ENCODE measurements at places on chromosomes 7 and 10.

GRCh38 chr10:12252882-12253546, 57.0 kb downstream of the CDC123 start:
- DNase-seq, result no peak

GRCh38 chr7:28272461-28272877, 91.9 kb upstream of the JAZF1 start:
- no peak for DNase-seq

- no peak for DNase-seq
Measured at GRCh38 chr7:107850216-107850615, 40.8 kb upstream of the DLD start.

- DNase-seq, result no peak
Measured at GRCh38 chr7:56287429-56288138, 171.4 kb upstream of the NUPR2 start.

DNA sequence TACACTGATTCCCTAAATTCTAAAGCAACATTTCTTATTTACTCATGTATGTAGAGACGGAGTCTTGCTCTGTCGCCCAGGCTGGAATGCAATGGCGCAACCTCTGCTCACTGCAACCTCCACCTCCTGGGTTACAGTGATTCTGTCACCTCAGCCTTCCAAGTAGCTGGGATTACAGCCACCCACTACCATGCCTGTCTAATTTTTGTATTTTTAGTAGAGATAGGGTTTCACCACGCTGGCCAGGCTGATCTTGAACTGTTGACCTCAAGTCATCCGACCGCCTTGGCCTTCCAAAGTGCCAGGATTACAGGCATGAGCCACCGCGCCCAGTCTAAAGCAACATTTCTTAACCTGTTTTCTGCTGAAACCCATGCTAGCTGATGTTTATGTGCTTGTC, 227.6 kb upstream of the PLXDC2 start:
- DNase-seq, result no peak

DNA sequence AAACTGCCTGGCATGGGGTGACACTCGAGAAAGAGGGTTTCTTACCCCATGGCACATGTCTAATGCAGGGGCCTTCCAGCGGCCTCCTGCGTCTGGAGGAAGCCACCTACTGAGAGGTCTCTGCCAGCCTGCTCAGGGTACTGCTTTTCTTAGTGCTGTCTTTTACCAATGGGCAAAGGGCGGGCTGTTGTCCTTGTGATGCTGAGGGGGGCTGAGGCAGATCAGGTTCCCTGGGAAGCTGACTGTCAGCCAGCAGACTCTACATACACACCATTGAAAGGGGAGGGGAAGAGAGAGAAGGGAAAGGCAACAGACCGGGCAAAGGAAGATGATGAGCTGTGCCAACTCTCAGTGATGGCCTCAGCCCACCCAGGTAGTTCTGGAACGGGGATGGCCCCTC, 48.7 kb downstream of the COL13A1 start:
- no peak for DNase-seq

GRCh38 chr10:103564776-103565520, 71.4 kb downstream of the NEURL1 start:
- DNase-seq, result peak; percentile 52

GRCh38 chr7:116142850-116143249, 67.5 kb upstream of the TES start:
- no peak for DNase-seq

GRCh38 chr7:153939177-153939576, 113.0 kb upstream of the DPP6 start:
- DNase-seq, result no peak

DNA sequence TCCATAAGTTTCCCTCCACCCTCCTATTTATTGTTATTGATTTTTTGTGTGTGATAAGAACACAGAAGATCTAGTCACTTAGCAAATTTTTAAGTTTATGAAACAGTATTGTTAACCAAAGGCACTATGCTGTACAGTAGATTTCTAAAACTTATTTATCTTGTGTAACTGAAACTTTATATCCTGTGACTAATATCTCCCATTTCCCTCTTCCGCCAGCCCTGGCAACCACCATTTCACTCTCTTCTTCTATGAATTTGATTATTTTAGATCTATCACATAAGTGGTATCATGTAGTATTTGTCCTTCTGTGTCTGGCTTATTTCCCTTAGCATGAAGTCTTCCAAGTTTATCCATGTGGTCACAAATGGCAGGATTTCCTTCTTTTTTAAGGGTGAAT, 144.3 kb upstream of the INHBA start:
- DNase-seq, result no peak

GRCh38 chr7:18212758-18213157, 185.1 kb upstream of the PRPS1L1 start:
- DNase-seq, result no peak

DNA sequence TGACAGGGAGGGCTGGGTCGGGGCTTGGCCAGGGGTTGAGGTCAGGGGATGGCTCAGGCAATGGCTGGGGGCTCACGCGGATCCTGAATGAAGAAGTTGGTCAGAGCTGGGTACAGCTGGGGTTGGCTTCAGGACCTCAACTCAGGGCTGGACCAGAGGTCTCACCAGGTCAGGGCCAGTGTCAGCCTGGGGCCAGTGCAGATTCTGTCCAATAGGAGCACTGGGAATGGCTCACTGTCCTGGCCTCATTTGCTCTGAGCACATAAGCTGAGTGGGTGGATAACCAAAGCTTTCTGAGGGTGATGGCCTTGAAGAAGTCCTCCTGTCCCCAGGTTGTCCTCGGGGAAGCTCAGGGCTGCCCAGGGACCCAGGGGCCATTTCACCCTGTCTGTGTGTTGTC, 54.9 kb upstream of the PCBD1 start:
- DNase-seq, result no peak

GRCh38 chr10:11898372-11899066, 75.4 kb downstream of the PROSER2 start:
- no peak for DNase-seq

DNA sequence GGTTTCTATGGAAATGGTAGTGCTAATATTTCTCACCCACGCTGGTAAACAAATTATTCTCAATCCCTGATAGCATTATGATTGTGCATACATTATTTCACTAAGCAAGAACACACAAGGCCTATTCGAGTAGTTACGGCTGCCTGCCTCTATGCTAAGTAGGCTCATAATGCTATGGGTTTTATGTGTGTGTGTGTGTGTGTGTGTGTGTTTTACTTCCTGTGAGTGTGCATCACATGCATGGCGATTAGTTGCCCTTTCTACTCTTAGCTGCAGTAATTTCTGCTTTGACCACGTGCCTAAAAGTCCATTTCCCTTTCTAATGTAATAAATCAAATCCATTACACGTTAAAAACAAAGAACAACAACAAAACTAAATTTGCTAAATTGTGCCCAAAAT, 117.0 kb downstream of the CHCHD3 start:
- no peak for DNase-seq

GRCh38 chr10:102235598-102235920, 5.8 kb downstream of the PITX3 start:
- DNase-seq, result no peak

DNA sequence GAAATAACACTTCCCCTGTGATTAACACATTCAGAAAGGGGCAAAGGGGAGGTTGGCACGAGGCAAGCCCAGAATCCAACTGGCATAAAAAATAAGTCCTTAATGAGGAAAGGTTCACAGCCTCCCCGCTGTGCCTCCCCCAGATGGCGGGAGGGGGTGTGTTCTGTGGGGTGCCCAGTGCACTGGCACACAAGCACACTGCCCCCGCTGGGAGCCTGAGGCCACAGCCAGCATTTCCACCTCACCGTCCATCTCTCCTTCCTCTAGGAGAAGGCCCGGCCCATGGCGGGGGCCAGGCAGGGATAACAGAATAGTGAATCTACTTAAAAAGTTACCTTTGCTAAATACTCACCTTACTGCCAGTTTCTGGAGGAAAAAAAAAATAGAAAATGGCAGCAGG, 43.2 kb downstream of the PRKAG2 start:
- DNase-seq, result no peak

DNA sequence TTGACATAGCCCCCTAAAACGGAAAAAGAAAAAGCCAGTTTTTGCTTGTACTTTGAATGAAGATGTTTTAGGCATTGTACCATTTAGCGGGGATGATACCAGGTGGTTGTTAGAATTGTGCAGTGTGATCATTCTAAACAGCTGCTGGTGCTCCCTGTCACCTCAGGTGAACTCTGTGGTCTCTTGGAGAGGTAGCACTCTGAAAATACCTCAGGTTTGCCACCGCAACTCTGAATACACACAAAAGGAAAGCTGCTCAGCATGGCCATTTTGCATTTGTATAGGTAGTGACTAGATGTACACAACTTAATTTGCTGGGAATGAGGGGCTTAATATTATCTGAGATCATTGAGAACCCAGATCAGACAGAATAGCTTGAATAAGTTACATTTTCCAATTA, 52.6 kb downstream of the PLEKHA8 start:
- no peak for DNase-seq

GRCh38 chr10:30456266-30456665, 22.3 kb downstream of the MAP3K8 start:
- DNase-seq, result no peak

DNA sequence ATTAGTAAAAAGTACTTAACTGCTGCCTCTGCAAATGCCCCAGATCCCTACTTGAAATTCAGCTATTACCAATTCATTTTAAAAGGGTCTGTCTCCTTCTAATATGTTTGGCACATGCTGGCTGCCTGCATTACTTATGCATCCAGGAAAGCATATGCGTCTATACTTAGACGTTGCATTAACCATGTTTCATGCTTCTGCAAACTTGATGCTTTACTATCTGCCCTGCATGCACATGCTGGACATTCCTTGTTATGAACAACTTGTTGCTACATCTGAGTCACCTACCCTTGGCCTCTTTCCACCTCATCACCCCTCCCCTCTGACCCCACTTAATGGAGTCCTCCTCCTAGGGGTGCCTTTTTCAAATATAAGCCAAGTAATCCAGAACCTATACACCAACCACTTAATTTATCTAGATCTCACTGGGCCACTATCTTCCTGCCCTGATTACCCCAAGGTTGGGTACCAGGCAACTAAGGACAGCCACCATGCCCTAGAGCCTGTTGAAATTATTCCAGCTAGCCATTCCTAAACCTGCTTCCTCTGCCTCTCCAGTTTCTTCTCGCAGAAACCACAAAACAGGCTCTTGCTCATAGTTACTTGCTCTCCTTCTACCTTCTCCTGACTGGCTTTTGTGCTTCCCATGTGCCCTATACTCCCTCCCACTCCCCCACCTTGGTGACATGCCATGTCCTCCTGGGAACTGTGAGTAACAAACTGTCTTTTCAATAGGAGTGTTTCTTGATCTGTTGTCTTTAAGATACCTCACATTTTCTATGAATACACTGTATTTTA, 1187.9 kb downstream of the REEP3 start:
- DNase-seq, result no peak

- DNase-seq, result peak; percentile 8
Measured at GRCh38 chr7:117873310-117874190, at the start of gene CTTNBP2. Gene CTTNBP2, minus strand, starts transcription at chr7:117873441. Its CDS starts 26 bp downstream, at chr7:117873415.

DNA sequence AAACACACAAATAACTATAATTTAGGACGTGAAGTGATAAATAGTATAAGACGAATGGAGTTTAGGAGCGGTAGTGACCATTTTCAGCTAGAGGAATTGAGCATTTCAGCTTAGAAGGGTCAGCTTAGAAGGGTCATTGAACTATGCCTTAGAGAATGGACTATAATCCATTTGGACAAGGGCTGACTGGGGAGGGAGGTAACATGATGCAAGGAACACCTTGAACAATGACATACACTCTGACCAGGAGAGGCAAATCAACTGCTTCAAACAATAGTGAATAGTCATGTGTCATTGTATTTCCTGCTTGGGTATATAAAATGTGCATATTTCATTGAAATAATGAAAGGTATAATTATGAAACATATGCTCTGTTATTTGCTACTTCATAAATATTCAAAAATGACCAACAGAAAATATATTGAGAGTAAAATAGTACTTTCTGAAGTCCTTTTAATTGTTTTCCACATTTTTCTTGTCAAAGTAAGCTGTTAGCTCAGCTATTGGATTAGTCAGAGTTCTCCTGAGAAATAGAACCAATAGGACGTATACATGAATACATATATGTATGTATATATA, 40.5 kb upstream of the WASL start:
- DNase-seq, result no peak

GRCh38 chr10:58517491-58518355, 5.1 kb downstream of the BICC1 start:
- no peak for DNase-seq

GRCh38 chr7:114104035-114104434, 185.2 kb upstream of the PPP1R3A start:
- no peak for DNase-seq

GRCh38 chr7:32043688-32044087, 26.5 kb downstream of the PDE1C start:
- DNase-seq, result no peak

DNA sequence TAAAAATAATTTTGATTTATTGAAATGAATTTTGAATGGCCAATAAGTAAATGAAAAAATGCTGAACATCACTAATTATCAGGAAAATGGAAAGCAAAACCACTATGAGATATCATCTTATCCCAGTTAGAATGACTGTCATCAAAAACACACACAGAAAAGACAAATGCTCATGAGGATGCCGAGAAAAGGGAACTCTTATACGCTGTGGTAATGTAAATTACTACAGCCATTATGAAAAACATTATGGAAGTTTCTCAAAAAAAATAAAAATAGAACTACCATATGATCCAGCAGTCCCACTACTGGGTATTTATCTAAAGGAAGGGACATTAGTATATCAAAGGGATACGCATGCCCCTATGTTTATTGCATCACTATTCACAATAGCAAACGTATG, 15.8 kb downstream of the SCIN start:
- no peak for DNase-seq

DNA sequence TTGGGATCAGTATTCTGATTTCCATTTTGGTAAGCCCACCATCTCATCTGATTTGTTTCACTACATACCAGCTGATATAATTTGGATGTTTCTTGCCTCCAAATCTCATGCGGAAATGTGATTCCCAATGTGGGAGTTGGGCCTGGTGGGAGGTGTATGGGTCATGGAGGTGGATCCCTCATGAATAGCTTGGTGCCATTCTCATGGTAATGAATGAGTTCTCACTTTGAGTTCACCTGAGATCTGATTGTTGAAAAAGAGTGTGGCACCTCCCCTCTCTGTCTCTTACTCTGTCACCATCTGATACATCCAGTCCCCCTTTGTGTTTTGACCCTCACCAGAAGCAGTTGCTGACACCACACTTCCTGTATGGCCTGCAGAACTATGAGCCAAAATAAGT, 347.3 kb downstream of the ARL4A start:
- no peak for DNase-seq

- no peak for DNase-seq
Measured at GRCh38 chr10:90179696-90180407, 478.5 kb downstream of the KIF20B start.
